ENCODE measurements at places on chromosomes 6 and 20.

- no peak for DNase-seq
Observed at GRCh38 chr6:110493253-110493800, 16.9 kb upstream of the SLC22A16 start.

DNA sequence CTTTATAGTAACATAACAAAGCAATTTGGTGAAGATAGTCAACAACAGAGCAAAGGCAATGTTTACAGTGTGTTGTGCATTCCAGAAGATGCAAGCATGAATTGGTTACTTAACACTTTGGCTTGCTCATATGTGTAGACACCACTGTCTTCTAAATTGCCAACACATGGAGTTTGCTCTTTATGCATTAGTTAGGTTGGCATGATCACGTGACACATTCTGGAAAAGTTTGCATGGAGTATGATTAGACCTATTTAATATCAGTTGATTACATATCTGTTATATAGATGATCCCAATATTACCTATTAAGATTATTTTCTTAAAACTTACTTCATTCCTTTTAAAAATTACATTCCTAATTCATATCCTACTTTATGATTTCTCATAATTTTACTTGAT, 197.6 kb downstream of the RIMS1 start:
- DNase-seq = no peak

GRCh38 chr6:40426346-40427066, 160.7 kb downstream of the LRFN2 start:
- no peak for DNase-seq

- no peak for DNase-seq
Observed at GRCh38 chr6:12892151-12892550, 175.6 kb downstream of the PHACTR1 start.

- DNase-seq = no peak
Observed at GRCh38 chr6:168358842-168359420, 39.4 kb upstream of the DACT2 start.

DNA sequence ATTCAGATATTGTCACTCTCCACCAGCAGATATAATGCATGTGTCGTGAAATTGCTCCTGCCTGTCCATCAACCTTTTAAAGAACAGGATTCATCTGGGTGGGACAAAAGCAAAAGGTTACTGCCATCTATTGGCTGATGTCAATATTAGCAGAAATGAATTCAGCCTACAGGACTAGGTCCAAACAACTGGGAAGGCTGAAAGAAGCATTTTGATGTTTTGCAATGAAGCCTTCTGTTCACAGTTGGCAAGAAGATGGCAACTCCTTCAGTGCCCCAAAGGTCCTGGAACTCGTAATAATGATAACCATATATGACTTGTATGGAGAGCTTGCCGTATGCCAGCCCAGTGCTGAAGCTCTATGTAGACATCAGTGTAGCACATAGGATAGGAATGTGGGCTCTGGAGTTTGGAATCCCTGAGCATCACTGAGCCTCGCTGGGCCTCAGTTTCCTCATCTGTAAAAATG, 7.5 kb downstream of the BCAS1 start:
- no peak for DNase-seq

DNA sequence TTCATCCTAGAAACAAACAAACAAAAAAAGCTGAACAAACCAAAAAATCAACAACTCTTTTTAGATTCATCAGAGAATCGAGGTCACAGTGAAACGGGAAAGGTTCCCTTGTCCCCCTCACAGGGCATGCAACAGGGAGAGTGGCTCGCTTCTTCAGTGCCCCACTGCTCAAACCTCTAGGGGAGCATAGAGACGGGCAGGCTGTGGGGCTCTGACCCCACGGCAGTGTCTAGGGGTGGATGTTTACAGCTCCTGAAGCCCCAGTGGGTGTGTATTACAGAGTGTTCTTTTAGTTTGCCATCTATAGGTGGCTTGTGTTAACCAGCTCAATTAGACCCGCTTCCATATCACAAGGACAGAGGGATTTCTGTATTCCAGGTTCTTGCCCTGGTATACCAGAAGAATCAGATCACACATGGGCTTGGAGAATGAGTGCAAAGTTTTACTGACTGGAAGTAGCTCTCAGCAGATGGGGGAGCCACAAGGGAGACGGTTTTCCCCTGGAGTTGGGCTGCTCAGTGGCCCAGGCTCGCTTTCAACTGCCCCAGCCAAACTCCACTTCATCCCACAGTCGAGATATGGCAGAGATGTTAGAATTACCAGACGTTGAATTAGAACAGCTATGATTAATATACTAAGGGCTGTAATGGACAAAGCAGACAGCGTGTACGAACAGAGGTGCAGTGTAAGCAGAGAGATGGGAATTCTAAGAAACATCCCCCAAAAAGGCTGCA, 192.6 kb upstream of the CST7 start:
- DNase-seq = no peak

DNA sequence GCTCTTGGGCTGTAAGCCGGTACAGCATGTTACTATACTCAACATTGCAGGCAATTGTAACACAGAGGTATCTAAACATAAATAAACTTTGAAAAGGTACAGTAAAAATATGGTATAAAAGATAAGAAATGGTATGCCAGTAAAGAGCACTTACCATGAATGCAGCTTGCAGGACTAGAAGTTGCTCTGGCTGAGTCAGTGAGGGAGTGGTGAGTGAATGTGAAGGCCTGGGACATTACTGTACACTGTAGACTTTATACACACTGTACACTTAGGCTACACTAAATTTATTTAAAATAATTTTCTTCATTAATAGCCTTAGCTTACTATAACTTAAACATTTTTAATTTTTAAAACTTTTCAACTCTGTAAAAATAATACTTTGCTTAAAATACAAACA, 37.8 kb upstream of the ANKEF1 start:
- DNase-seq = no peak

All from activated CD4-positive, CD25-positive, alpha-beta regulatory T cell treated with anti-CD3 and anti-CD28 coated beads, Interleukin-2, amount 50 U/mL, for 16 hours (primary cell).